ENCODE measurements at places on chromosomes 12 and 14.

DNA sequence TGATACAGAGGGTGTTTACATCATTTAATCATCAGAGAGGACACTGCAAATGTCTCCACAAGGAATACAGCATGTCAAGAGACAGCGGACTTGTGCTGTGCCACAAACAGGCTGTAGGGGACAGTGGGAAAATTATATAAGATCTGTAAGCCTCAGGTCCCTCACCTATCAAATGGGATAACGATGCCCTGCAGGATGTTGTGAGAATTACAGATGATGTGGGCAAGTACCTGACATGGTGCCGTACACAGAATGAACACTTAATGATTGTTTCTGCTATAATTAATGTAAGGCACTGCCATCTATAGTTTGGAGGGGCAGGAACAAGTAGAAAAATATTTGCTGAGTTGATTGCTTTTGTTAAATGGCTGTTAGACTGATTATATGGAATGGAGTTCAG, 81.9 kb upstream of the GTF2A1 start:
- no peak for DNase-seq

DNA sequence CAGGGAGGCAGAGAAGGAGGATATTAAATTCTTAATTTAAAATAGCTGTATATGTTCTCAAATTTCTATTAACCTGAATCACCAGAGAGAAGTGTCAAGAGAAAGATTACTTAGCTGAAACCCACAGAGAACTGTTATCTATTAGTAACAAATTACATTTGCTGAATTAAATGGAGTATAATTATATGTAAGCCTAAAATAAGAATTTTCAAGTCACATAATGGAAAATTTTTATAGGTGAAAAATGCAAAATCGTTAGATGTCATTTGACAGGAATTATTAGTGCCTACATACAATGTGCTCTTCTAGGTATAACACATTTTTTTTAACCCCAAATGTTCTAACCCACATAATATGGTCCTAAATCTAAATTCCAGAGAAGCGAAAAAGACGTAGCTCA, 4.1 kb upstream of the ATP2B1 start:
- DNase-seq: no peak

DNA sequence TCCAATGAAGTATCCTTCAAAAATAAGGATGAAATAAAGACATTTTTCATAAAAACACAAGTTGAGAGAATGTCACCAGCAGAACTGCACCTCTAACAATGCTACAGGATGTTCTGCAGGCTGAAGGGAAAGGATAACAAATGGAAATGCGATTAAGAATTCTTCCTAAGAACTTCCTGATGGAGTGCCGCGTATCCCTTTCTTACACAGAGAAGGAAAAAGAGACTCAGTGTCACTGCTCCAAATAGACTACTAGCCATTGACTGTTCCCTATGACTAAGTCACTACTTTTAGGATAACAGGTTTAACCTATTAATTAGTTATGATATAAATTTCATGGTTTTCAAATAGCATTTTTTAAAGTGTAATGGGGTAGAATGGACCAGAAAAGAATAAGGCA, 3.2 kb downstream of the ANO2 start:
- no peak for DNase-seq

GRCh38 chr12:9951026-9951675, 19.0 kb upstream of the CLEC2A start:
- no peak for DNase-seq

DNA sequence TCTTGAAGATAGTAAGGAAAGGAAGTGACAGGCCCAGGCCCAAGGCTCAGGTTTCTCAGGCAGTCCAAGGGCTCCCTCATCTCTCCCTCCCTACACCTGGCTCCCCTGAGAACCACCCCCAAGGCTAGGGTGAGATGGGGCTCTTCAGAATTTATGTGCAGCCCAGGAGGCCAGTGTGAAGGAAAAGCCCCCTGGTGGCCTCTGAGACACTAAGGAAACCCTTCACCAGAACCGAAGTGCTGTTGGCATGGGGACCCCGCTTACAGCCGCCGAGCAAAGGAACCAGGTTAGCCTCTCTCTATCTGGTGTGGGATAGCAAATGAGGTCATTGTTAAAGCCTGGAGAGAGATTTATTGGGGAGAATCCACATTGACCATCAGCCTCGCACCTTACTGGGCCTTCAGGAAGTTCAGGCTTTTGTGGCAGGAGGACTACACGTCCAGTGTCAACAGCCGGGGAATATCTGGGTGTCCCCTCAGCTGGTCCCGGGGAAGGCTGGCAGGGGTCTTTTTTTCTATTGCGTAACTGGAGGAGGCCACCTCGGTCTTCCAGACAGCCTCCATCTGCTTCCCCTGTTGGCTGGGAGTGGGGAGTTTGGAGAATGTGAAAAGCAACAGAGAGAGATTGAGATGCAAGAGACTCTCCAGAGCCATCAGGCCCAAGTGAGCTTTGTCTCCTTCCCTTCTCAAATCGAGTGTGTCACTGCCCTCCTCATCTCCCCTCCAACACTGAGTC, 18.1 kb downstream of the FAM186B start:
- no peak for DNase-seq

DNA sequence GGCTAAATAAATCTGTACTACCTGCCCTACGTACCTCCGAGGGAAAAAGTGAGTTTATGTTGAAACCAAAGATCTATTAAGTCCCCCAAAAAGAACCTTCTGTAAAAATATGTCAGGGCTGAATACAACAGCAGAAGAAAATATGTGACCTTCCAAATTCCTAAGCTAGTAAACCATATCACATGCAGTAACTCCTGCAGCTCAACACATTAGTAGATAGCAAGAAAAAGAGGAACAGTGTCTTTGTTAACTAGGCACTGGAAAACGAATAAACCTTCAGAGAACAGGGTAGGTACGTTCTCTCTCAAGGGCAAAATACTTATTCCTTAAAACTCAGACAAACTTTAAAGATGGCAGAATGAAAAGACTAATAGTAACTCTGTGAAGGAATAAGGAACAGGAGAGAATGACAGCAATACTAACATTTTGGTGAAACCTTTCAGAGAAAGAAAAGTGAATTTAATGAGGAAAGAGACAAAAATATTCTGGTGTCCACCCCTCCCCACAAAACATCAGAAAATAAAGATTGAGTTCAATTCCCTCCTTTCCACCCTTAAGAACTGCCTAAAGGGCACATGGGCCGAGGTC, 18.0 kb downstream of the CBX5 start:
- DNase-seq: no peak

DNA sequence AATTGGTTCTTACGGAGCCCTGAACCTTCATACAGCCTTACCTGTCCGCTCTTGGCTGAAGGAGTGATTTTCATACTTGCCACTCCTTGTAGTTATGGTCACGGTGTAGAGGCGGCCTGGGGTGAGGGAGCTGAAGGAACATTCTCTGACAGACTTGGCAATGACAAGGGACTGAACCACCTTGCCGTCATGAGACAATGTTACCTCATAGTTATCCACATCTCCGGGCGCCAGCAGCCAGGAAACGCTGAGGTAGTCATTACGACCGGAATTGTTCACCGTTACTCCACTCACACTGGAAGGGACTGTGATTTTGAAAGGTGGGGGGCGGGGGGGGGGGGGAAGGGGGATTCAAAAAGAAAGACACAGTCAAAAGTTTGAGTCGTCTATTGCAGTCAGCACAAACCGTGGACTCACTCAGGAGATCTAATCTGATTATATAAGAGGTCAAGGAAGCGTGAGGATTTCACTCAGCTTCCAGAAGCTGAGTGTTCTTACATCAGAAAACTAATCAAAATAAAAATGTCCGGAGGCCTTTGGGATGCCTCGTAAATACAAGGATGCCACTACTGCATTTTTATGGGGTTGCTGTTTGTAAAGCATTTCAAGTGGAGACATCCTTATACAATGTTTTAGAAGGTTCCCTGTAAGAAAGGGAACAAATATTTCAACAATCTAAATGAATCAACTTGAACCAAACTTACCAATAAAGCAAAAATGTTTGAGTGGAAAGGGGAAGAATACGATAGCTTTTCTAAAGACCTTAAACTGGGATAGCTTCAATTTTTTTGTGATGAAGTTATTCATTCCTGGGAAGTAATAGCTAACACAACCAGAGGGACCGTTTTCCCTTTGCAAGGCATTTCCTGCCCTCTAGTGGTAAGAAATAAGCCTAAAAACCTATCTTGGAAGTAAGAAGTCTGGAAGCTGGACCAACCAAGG, 60.6 kb downstream of the PTPRB start:
- no peak for DNase-seq

DNA sequence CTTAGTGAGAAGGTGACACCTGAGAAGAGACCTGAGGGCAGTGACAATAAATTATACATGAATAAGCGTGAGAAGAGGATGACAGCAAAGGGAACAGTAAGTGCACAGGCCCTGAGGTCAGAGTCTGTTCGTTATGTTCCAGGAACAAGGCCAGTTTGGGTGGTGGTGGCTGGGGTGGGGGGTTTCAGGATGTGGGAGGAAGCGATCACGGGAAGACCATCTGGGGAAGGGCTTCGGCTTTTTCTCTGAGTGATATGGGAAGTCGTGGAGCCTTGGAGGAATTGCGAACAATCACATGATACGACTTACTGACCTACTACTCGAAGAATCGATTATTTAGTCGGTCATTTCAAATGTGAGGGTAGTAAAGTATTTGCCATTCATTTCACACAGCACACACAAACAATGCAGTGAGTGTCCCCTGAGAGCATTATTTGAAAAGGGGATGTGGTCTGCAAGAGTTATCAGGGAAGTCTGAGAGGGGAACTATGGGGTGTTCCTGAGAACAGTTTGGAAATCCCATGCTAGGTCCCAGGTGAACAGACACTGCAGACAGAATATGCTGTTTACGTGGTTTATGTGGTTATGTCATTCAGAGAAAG, 94.7 kb downstream of the SLC38A1 start:
- no peak for DNase-seq

- DNase-seq: no peak
Observed at GRCh38 chr12:89750389-89751351, 42.0 kb upstream of the ATP2B1 start.

DNA sequence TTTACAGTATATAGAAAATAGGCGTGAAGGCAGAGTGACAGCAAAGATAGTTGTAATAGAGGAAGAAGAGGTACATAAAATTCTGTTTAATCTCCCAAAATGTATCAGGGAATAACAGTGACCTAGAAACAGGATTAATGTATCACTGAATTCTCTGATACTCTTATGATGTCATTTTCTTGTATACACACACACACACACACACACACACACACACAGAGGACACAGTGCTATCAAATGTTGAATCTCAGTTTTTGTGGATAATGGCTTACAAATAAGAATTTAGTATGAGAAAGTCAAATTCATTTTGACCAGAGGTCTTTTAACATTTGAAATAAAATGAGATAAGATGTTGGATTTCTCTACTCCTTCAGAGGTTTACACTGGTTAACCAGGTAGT, 4.3 kb upstream of the LRIG3 start:
- no peak for DNase-seq

DNA sequence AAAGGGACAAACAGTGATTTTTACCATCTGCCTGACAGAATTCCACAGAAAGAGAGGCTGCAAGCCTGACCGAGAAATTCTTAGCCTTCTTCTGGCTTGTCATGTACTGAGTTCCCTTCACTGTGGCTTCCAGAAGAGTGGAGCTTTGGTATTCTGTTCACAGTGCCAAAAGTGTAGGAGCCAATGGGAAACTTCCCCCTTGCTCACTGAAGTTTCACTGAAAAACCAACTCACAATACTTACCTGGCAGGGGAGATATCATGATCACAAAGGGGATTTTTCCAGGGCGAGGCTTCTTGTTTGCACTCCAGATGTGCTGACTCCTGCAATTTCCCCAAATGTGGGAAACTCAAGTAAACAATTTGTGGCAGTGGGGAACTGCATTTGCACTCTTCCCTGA, 31.7 kb upstream of the MMP19 start:
- DNase-seq: no peak

- no peak for DNase-seq
Observed at GRCh38 chr12:14959463-14959862, 1.9 kb downstream of the ARHGDIB start.

- no peak for DNase-seq
Observed at GRCh38 chr12:48422060-48422459, 50.3 kb upstream of the ANP32D start.

GRCh38 chr12:15443050-15443449, 120.7 kb downstream of the PTPRO start:
- no peak for DNase-seq

GRCh38 chr14:104096751-104097700, 11.5 kb downstream of the ASPG start:
- DNase-seq: no peak

DNA sequence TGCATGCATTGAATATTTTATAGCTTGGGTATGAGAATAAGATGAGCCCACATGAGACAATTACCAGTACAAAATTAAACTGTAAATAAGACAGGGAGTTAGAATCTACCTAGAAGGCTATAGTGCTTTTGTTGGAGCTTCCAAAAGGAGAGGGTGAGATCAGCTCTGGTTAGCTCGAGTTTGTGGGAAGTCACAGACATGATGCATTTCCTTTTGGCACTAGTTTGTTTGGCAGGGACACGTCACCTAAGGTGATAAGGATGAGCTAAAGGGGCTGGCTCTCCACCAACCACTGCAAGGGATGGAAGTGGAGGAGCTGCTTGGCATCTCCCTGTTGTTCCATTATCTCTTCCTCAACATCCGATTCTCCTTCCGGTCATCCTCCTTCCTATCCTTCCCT, 48.5 kb upstream of the CPM start:
- DNase-seq: no peak

DNA sequence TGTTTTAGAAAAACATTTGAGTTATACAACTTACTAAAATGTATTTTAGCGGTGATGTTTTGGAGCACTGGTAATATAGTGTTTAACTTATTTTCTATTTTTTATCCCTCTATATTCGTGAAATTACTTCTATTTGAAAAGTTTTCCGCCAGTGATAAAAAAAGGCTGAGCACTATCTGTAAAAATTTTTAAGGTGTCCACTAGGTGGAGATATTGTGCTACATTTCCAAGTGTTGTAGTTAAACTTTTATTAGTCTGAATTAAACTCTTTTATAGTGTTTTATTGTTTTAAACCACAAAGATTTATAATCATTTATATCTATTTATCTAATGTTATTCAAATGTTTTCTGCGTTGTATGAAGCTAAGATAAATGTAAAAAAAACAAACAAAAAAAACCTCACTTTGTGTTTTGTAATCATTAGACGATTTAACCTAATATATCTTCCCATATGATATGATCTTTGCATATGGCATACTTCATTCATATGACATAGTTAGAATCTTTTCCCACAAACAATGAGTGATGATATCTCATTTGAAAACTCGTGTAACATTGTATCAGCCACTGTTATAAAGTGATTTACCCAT, 11.8 kb downstream of the ALG10B start:
- DNase-seq: no peak
